ENCODE measurements at places on chromosomes 13 and 19. TPM values are rescaled to one million over a fixed set of nuclear protein-coding genes. Genes with fewer than 3 reads are reported as not detected.

Gene QPCTL
- total RNA-seq, result 1.8 TPM

GRCh38 chr19:3115916-3116602 lies 19.8 kb upstream of the GNA15 start:
- H3K27me3 ChIP-seq, result no peaks in the 10 kb centered on the region
- DNase-seq, result no peak

Gene ELSPBP1
- not detected for total RNA-seq

Gene ASPDH
- total RNA-seq, result not detected

DNA sequence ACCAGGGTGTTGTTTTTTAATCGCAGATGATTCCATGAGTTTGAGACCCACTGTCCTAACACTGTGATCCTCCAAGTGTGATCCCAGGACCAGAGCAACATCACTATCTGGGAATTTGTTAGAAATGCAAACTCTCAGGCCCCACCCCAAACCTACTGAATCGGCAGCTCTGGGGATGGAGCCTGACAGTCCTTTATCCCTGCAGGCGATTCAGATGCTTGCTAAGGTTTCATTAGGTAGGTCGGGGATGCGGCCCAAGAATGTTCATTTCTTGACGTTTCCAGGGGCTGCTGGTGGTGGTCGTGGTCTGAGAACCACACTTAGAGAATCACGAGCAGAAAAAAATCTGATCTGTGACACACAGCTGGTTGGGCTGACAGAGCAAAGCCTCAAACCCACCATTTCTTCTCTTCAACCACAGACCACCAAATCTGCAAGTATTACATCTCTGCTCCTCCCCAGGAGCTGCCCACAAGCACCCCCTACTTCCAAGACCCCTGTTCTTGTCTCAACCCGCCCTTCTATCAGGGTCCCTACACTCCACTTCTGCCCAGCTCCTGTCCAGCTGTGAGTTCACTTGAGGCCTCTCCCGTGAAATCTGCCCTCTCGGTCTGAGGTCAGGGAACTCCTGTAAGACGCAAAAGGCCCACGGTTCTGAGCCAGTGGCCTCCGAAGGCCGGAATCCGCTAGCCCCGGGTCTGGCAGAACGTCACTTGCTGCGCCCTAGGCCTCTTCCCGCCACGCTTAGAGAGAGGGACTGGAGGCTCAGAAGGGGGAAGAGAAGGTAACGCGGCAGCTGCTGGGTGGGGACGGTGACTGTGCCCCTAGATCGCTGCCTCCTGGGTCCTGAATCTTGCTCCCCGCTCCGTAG lies 1.1 kb upstream of the FARP1 start:
- DNase-seq, result peak; percentile 19
- no peaks in the 10 kb centered on the region for H3K36me3 ChIP-seq
- H3K4me1 ChIP-seq, result peaks cover 24% of the 10 kb centered on the region
- peak overlapping the region; percentile 75 for H3K4me3 ChIP-seq

GRCh38 chr19:40763526-40763925 lies 11.8 kb upstream of the MIA start:
- H3K36me3 ChIP-seq, result peaks cover 15% of the 10 kb centered on the region
- H3K27me3 ChIP-seq, result no peaks in the 10 kb centered on the region
- no peak overlapping the region for H3K4me3 ChIP-seq
- peaks cover 13% of the 10 kb centered on the region for H3K4me1 ChIP-seq

DNA sequence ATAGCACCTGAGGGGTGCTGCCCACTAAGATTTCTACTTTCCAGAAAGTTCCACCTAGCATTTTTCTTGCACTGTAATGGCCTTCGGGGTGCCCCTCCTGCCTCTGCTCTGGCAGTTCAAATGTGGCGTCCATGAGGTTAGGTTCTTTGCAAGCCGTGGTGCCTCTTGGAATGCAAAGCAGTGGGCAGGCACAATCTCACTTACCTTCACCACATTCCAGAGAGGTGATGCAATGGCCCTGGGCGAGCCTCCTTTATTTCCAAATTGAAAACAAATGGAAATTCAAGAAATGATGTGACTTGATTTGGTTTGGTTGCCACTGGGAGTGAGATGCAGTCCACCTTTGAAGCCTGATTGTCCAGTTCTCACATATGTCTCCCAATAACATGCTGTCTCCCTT lies 46.9 kb downstream of the FGF9 start:
- H3K4me3 ChIP-seq, result no peak overlapping the region
- no peak for DNase-seq
- H3K27me3 ChIP-seq, result no peaks in the 10 kb centered on the region
- H3K27ac ChIP-seq, result no peak overlapping the region
- no peaks in the 10 kb centered on the region for H3K4me1 ChIP-seq
- no peaks in the 10 kb centered on the region for H3K36me3 ChIP-seq

GRCh38 chr13:39494006-39494405 lies 109.0 kb downstream of the LHFPL6 start:
- H3K27me3 ChIP-seq, result no peaks in the 10 kb centered on the region
- no peak overlapping the region for H3K4me3 ChIP-seq
- no peaks in the 10 kb centered on the region for H3K36me3 ChIP-seq
- H3K27ac ChIP-seq, result no peak overlapping the region

DNA sequence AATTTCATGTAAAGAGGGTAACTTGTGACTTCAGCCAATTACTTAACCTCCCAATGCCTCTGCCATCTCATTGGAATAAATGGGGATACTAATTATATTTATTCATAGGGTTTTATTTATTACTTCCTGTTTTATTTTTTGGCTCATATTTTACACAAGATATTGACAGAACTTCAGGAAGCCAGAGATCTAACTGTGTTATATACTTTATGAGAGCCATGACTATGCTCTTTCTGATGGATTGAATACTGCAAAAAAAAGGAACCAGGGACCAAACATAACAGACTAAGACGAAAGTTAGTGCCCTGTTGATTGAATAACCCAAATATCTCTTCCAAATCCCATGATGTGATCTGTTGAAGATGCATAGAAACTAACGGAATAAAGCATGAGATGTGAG lies 243.3 kb upstream of the STARD13 start:
- DNase-seq, result no peak
- peaks cover 11% of the 10 kb centered on the region for H3K4me1 ChIP-seq
- no peak overlapping the region for H3K27ac ChIP-seq
- H3K36me3 ChIP-seq, result no peaks in the 10 kb centered on the region
- H3K4me3 ChIP-seq, result no peak overlapping the region

Gene CEACAM20
- not detected for total RNA-seq

Gene CEACAM6
- total RNA-seq, result not detected

- H3K4me1 ChIP-seq, result no peaks in the 10 kb centered on the region
- no peak overlapping the region for H3K4me3 ChIP-seq
- H3K27ac ChIP-seq, result no peak overlapping the region
- no peaks in the 10 kb centered on the region for H3K36me3 ChIP-seq
- no peaks in the 10 kb centered on the region for H3K27me3 ChIP-seq
- DNase-seq, result peak; percentile 20
Measured at GRCh38 chr13:46184277-46184699, 2.3 kb upstream of the LCP1 start.

Gene KRTDAP
- not detected for total RNA-seq

Gene OR4F17
- total RNA-seq, result not detected
